Heart right ventricle (tissue), 16 donors: ENCODE measurements at places on chromosomes 7 and 10. TPM values are rescaled to one million over a fixed set of nuclear protein-coding genes. Genes with fewer than 3 reads are reported as not detected.

DNA sequence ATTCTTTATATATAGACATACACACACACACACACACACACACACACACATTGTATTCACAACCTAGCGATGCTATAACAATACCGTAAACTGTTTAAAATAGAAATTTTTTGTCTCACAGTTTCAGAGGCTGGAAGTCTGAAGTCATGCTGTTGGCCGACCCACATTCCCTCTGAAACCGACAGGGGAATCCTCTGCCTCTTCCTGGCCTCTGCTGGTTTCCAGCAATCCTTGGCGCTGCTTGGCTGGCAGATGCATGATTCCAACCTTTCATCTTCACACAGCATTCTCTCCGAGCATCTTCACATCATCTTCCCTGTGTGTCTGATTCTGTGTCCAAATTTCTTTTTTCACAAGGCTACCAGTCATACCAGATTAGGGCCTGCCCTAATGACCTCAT lies 94.8 kb downstream of the CCDC71L start:
- no peak overlapping the region for H3K27ac ChIP-seq
- H3K36me3 ChIP-seq: no peaks in the 10 kb centered on the region
- no peaks in the 10 kb centered on the region for H3K4me1 ChIP-seq
- no peaks in the 10 kb centered on the region for H3K27me3 ChIP-seq
- DNase-seq: no peak
- H3K4me3 ChIP-seq: no peak overlapping the region

MOGAT3 gene
- total RNA-seq: not detected

ANKRD61 gene
- not detected for total RNA-seq

- no peaks in the 10 kb centered on the region for H3K27me3 ChIP-seq
- H3K27ac ChIP-seq: no peak overlapping the region
- H3K36me3 ChIP-seq: no peaks in the 10 kb centered on the region
- no peaks in the 10 kb centered on the region for H3K4me1 ChIP-seq
Observed at GRCh38 chr7:11437994-11438393, 394.0 kb downstream of the THSD7A start.

- H3K4me3 ChIP-seq: no peak overlapping the region
- H3K27ac ChIP-seq: no peak overlapping the region
- no peaks in the 10 kb centered on the region for H3K36me3 ChIP-seq
- H3K27me3 ChIP-seq: no peaks in the 10 kb centered on the region
- H3K4me1 ChIP-seq: peaks cover 80% of the 10 kb centered on the region
- no peak for DNase-seq
Observed at GRCh38 chr7:31921047-31921446, 149.2 kb downstream of the PDE1C start.

TRIL gene
- total RNA-seq: 2.9 TPM

MMP21 gene
- total RNA-seq: not detected

ANKRD7 gene
- 1.4 TPM for total RNA-seq

- no peak overlapping the region for H3K4me3 ChIP-seq
- H3K27me3 ChIP-seq: no peaks in the 10 kb centered on the region
- peaks cover 23% of the 10 kb centered on the region for H3K4me1 ChIP-seq
- no peak overlapping the region for H3K27ac ChIP-seq
- no peaks in the 10 kb centered on the region for H3K36me3 ChIP-seq
Observed at GRCh38 chr10:62024026-62024701, 122.7 kb downstream of the ARID5B start.

ADAM12 gene
- 0.11 TPM for total RNA-seq

MLLT10 gene
- total RNA-seq: 26.5 TPM

GNG11 gene
- 24.7 TPM for total RNA-seq

- H3K27me3 ChIP-seq: no peaks in the 10 kb centered on the region
- H3K4me3 ChIP-seq: no peak overlapping the region
- no peak overlapping the region for H3K27ac ChIP-seq
- peaks cover 69% of the 10 kb centered on the region for H3K4me1 ChIP-seq
- DNase-seq: no peak
- H3K36me3 ChIP-seq: no peaks in the 10 kb centered on the region
Observed at GRCh38 chr7:116232350-116232749, 22.0 kb downstream of the TES start.

- H3K27ac ChIP-seq: peak within 1 kb of the TSS; percentile 82
- H3K4me1 ChIP-seq: peaks cover 6% of the 10 kb centered on the region
- no peaks in the 10 kb centered on the region for H3K36me3 ChIP-seq
- peaks cover 12% of the 10 kb centered on the region for H3K27me3 ChIP-seq
Observed at GRCh38 chr7:90211391-90212148, at the start of gene STEAP2. Gene STEAP2, plus strand, starts transcription at chr7:90211740. Its CDS starts 13,343 bp downstream, at chr7:90225083.

DNA sequence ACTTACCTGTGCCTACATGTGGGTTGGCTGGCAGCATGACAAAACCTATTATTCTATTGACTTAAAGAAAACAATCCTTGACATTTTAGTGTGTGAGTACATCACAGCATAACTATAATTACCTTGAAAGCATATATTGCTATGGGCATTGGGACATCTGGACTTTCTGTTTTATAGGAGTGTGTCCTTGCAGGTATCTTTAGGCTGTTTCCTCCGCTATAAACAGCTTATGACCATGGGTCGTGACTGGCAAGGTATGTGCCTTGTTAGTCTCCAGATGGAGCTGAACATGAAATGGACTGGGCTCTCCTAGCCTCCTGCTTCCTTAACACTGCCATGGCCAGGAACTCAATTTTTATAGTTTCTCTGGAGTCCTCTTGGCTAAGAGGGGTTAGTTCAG lies 317.4 kb upstream of the COBL start:
- H3K27ac ChIP-seq: no peak overlapping the region
- DNase-seq: no peak
- H3K36me3 ChIP-seq: no peaks in the 10 kb centered on the region
- no peaks in the 10 kb centered on the region for H3K4me1 ChIP-seq
- no peaks in the 10 kb centered on the region for H3K27me3 ChIP-seq

DNA sequence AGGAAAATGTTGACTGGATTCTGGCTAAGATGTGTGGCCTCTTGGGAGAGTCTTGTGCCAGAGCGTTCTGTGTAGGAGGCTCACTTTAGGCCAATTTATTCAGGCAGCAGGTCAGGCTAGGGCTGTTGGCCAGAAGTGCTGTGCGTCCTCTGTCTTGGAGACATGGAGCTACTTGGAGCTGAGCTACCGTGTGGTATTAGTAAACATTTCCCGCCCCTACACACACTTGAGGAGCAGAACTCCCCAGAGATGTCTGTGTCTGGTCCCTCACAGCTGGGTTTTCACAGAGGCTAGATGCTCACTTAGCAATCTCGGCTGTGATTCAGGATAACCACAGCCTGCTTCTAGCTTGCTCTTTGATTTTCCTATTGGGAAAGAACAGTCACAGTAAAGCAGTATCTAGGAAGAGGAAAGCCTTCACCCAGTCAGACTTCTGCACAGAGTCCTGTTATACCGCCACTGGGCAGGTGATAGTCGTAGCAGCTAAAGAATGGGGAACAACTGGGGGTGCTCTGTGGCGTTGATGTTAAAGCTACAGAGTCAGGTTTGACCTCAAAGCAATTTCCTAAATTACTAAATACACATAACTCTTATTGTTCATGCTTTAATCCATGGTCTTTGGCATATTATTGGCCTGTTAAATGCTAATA lies 86.7 kb downstream of the MDFIC start:
- H3K27ac ChIP-seq: peak overlapping the region; percentile 32
- H3K4me1 ChIP-seq: peaks cover 46% of the 10 kb centered on the region
- no peaks in the 10 kb centered on the region for H3K27me3 ChIP-seq
- peak; percentile 84 for DNase-seq
- peaks cover under 1% of the 10 kb centered on the region for H3K36me3 ChIP-seq

DNA sequence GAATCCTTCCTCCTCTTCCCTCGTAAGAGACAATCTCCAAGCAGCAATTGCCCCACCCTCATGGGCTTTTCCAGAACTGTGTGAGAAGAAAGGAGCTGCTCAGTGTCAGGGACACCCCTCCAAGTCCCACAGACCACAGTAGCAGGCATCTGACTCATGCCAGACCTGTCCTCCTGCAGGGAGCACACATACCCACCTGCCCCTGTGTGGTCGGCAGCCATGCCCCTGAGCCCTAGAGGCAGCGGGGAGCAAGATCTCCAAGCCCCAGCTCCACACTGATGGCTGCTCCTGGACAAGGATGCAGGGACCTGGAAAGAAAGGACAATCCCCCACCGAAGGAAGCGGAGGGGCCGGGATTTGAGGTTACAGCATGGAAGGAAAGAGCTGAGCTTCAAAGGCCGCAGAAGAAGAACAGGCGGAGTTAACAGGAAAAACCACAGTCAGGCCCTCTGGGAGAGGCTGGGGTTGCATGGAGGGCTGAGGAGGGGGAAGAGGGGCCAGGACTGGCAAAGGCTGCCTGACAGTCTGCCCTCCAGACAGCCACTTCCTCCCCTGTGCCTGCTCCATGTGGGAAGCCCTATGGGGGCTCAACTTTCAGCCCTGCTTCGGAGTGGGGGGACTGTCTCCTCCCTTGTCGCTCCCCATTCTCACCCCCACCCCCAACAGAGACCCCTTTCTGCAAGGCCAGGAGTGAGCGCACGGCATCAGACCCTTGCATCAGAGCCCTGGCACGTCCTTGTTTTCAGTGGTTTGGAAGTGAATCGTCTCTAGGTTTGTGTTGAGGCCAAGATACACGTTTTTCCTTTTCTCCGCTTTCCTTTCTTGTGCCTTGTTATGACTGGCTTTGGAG lies 46.8 kb downstream of the ASB13 start:
- peak overlapping the region; percentile 58 for H3K27ac ChIP-seq
- no peaks in the 10 kb centered on the region for H3K27me3 ChIP-seq
- H3K4me1 ChIP-seq: peaks cover 3% of the 10 kb centered on the region
- no peak overlapping the region for H3K4me3 ChIP-seq
- H3K36me3 ChIP-seq: no peaks in the 10 kb centered on the region

GRCh38 chr7:129959471-129960203 lies 6.9 kb upstream of the UBE2H start:
- H3K4me3 ChIP-seq: no peak overlapping the region
- H3K4me1 ChIP-seq: peaks cover 5% of the 10 kb centered on the region
- no peak for DNase-seq
- no peaks in the 10 kb centered on the region for H3K36me3 ChIP-seq
- no peak overlapping the region for H3K27ac ChIP-seq

RAB11FIP2 gene
- 13.7 TPM for total RNA-seq

- H3K4me3 ChIP-seq: no peak overlapping the region
- peaks cover 58% of the 10 kb centered on the region for H3K4me1 ChIP-seq
- no peaks in the 10 kb centered on the region for H3K27me3 ChIP-seq
- peak overlapping the region; percentile 68 for H3K27ac ChIP-seq
Observed at GRCh38 chr10:110780704-110781103, 91.0 kb upstream of the PDCD4 start.

TMEM176A gene
- 18.2 TPM for total RNA-seq

GPR146 gene
- 15.1 TPM for total RNA-seq

DNA sequence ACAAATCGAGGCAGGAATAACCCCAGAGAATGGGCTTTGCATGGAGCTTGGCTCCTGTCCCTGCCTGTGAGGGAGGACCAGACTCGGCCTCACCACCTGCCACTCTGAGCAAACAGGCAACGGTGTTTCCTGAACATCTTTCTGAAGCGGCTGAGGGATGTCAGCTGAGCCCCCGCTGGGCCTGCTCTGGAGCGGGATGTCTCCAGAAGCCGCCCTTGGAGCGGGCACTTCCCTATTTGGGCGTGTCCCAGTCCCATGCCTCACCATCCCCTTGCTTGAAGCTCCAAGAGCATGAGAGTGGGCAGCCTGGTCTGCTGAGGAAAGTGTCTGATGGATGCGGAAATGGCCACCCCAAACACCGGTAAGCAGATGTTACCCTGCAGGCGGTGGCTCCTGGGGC lies 10.2 kb downstream of the ALKBH4 start:
- H3K4me3 ChIP-seq: no peak overlapping the region
- H3K27ac ChIP-seq: no peak overlapping the region
- no peaks in the 10 kb centered on the region for H3K4me1 ChIP-seq

GRCh38 chr7:27606270-27607209 lies 56.1 kb downstream of the HIBADH start:
- no peaks in the 10 kb centered on the region for H3K36me3 ChIP-seq
- no peak overlapping the region for H3K4me3 ChIP-seq
- H3K4me1 ChIP-seq: no peaks in the 10 kb centered on the region
- no peak overlapping the region for H3K27ac ChIP-seq

DNA sequence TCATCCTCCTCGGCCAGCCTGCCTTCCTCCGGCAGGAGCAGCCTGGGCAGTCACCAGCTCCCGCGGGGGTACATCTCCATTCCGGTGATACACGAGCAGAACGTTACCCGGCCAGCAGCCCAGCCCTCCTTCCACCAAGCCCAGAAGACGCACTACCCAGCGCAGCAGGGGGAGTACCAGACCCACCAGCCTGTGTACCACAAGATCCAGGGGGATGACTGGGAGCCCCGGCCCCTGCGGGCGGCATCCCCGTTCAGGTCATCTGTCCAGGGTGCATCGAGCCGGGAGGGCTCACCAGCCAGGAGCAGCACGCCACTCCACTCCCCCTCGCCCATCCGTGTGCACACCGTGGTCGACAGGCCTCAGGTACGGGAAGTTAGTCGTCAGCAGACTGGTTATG lies 21.1 kb downstream of the BAG3 start:
- no peak for DNase-seq
- no peak overlapping the region for H3K4me3 ChIP-seq
- H3K27me3 ChIP-seq: no peaks in the 10 kb centered on the region
- no peak overlapping the region for H3K27ac ChIP-seq
- peaks cover 55% of the 10 kb centered on the region for H3K4me1 ChIP-seq
- no peaks in the 10 kb centered on the region for H3K36me3 ChIP-seq

C10orf105 gene
- not detected for total RNA-seq

DNA sequence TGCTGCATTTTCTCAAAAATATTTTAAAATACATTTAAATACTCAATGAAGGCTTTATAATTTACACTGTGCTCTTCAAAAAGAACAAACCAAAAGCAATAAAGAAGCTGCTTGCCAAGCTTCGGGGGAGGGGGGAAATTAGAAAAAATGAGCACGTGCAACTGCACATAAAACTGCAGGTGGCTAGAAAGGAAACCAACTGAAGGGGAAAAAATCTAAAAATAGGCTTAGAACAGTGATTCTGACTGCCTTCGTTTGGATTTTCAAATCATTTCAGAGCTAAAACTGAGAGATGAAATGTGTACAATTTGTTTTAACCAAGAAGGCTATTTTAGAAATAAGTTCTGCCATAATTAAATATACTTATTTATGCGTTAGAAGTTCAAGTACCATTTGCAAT lies 61.4 kb downstream of the ABI1 start:
- no peaks in the 10 kb centered on the region for H3K27me3 ChIP-seq
- no peak overlapping the region for H3K4me3 ChIP-seq
- DNase-seq: peak; percentile 12
- H3K27ac ChIP-seq: no peak overlapping the region

FAM25C gene
- not detected for total RNA-seq

DNA sequence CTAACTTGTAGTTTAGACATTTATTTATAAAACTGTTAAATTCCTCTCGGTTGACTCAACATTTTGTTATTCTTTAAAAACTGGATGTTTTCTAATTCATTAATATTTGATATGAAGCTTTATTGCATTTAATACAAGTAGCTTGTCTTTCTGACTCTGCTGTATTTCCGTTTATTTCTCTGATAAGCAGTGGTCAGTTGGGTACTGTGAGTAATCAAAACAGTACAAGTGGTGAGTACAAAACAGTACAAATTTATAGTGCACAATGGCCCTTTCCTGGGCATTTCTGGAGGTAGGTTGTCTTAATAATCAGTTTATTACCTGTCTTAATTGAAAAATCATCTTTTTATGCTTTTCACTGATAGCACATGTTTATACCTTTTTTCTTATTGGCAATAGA lies 182.7 kb downstream of the CCSER2 start:
- no peaks in the 10 kb centered on the region for H3K4me1 ChIP-seq
- DNase-seq: no peak
- H3K36me3 ChIP-seq: no peaks in the 10 kb centered on the region
- H3K27me3 ChIP-seq: no peaks in the 10 kb centered on the region
- no peak overlapping the region for H3K27ac ChIP-seq

CLRN3 gene
- not detected for total RNA-seq

- H3K27ac ChIP-seq: peak overlapping the region; percentile 66
- no peaks in the 10 kb centered on the region for H3K27me3 ChIP-seq
- H3K4me1 ChIP-seq: peaks cover 54% of the 10 kb centered on the region
- peak; percentile 36 for DNase-seq
Observed at GRCh38 chr10:60914690-60915141, 29.3 kb downstream of the RHOBTB1 start.
